ENCODE measurements at places on chromosomes 4 and X.
A peak's percentile ranks its signal among the peaks of the same experiment; 100 is the strongest.

DNA sequence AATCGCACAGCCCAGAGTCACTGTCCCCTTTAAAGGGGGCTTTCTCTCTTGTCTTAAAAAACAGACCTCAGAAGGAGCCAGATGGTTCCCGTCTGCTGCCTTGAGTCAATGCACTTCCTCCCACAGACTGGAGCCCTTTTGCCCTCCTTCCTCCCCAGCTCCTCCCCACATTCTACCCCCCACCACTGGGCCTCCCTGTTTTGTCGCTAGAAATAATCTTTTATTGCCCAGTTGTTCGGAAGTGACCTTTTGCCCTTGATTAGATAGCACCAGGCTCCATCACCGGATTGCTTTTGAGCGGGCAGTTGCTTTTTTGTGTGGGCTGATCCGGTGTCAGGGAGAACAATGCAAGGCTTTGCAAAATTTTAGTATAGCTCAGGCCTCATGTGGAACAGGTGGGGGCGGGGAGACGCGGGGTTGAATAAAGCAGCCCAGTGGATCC lies 47.7 kb downstream of the SPRY1 start:
- DNase-seq, result peak; percentile 15

DNA sequence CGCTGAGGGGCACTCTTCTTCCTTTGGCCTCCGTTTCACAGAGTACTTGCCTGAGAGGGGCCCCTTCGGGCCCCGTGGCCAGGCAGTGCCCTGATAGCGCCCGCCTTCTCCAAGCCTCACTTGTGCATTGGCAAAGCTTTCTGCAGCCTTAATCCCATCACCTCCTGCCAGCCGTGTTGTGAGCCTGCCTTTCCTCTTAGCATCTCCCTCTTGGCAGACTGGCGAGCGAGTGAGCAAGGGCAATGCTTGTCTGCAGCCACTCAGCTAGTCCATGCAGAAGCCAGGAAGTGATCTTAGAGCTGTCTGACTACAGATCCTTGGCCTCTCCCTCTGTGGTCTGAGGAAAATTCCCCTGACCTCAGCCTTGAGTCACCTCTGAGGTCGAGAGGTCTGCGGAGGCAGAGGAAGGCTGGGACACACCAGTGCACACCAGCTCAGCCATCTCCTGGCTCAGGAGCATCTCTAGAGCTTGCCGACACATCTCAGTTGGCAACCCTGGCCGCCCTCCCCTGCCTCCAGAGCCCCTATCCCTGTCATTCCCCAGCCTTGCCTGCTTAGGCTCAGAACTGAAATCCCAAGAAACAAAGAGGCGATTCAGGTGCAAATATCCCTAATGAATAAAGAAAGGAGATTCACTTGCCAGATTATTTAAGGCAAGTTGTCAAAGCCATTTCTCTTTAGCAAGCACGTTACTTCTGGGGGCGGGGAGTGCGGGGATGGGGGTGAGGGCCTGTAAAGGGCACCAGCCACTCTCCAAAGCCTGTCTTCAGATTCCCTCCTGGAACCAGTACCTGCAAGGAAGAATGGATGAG lies 143.5 kb upstream of the MAMLD1 start:
- no peak for DNase-seq

DNA sequence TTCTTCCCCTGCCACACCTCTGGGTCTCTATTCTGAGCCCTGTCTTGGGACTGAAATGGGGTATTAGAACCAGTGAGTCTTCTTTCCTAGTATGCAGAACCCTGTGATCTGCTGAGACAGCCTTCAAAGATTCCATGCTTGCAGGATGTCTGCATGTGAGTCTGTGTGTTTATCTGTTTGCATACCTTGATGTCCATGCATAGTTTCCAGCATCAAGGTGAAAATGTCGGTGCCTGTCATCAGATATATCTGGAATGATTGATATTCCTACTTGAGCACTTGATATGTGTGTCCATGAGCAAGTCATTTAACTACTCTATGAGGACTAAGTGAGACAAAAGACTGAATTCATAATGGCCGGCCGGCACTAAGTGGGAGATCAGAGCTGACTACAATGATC lies 117.0 kb upstream of the HS3ST1 start:
- no peak for DNase-seq

GRCh38 chr4:46804781-46805413 lies 104.1 kb downstream of the COX7B2 start:
- no peak for DNase-seq

GRCh38 chr4:142582340-142582739 lies 263.8 kb downstream of the INPP4B start:
- no peak for DNase-seq

- DNase-seq, result no peak
Observed at GRCh38 chr4:128517096-128517738, 229.6 kb upstream of the PGRMC2 start.

GRCh38 chrX:154092371-154092770 lies 5.1 kb downstream of the MECP2 start:
- no peak for DNase-seq

- DNase-seq, result no peak
Observed at GRCh38 chrX:153969125-153969903, 2.3 kb downstream of the HCFC1 start.

- DNase-seq, result no peak
Observed at GRCh38 chr4:23422878-23423277, 467.0 kb downstream of the PPARGC1A start.

DNA sequence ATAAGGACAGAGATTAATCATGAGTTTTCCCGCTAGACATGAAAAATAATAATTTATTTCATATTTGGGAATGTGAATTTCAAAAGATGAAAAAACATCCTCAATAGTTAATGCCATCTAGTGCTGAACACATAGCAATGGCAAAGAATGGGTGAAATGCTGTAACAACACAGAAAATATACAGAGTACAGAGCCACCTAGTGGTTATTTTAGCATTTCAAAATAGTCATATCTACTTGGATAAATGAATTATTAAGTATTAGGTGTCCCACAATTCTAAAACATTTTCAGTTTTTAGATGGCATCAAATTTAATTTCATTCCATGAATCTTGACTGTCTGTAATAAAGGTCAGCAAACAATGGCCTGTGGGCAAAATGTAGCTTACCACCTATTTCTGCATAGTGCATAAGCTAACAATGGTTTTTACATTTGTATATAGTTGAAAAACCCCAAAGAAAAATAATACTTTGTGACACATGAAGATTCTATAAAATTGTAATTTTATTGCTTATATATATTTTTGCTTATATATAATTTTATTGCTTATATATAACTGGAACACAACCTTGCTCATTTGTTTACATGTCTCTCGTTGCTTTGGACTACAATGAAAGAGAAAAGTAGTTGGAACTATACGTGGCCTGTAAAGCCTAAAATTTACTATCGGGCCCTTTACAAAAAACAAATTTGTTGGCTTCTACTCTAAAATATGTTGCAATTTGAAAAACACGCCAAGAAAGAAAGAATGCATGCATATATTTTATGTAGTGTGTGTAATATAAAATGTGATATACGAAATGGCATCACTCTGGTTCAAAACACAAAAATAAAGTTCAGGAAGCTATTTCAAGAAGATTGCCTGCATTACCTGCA lies 99.1 kb upstream of the FAM47C start:
- DNase-seq, result no peak

- no peak for DNase-seq
Observed at GRCh38 chr4:133594390-133595207, 445.5 kb downstream of the PCDH10 start.

GRCh38 chrX:103697687-103698086 lies 11.2 kb upstream of the MORF4L2 start:
- no peak for DNase-seq

- peak; percentile 31 for DNase-seq
Observed at GRCh38 chrX:71366674-71367256, 608 bp downstream of the TAF1 start.

DNA sequence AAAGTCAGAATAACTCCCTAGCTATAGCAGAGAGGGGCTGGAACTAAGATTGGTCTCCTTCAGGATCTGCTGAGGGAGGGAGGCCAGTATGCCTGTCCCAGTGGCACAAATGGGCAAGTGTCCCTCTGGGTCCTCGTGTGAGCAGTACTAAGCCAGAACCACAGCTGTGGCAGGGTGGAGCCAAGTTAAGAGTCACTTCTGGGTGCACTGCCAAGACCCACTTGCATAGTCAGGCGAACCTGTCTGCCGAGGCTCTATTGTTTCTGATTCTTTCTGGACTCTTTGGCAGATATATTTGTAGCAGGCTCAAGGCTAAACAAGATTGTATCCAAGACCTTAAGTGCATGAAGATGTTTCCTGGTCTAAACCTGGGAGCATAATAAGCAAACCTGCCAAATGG lies 1123.7 kb upstream of the POU3F4 start:
- DNase-seq, result no peak

DNA sequence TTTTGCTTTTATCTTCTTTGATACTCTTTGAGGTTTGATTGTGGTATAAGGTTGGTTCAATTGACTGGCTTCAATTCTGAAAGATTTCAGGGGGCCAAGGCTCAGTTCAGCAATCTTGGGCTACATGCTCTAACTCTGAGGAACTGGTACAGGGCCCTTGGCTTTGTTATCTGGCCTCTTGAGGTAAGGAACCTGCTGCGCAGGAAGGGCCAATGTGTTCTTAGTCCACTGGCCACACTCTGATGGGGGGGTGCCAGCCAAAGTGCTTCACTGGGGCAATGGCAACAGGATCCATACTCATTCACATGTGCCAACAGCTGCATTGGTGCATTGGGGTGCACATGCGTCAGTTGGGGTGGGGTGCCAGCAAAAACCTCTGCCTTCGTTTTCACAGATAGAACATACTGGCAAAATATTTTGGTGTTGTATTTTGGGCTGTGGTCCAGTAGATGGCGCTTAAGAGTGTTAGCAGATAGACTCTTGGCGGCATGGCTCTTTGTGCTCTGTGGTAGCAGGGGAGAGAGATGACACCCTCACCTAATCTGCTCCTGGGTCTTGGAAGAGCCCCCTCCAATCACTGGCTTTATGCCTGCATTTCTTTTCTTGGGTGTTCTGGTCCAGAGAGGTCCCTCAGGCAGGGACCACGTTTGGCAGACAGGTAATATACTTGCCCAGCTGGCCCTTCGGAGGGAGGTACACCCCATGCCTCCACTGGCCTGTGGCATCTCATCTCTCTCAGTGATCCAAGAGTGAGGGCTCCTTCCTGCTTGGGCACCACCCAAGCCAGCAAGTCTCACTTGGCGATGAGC lies 42.9 kb downstream of the NDST3 start:
- DNase-seq, result peak; percentile 1

GRCh38 chr4:7169134-7169533 lies 23.2 kb upstream of the SORCS2 start:
- DNase-seq, result no peak

DNA sequence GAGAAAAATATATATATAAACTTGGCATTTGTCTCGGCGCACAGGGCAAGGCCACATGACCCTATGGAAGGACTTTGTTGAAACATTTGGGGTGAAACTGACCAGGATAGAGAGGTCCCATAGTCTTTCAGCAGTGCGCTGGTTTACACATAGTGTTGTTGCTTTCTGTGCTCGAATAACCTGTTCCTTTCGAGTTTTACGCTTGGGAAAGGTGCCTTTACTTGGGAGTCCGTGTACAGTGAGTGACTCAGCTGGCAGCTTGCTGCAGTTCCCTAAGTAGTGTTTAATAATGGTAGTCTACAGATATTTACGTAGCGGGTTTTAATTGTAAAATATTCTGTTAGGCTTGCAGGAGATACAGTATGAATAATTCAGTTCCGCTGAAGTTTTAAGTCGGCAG lies 578 bp downstream of the APOOL start:
- no peak for DNase-seq

GRCh38 chr4:112214390-112215264 lies 17.0 kb upstream of the AP1AR start:
- peak; percentile 47 for DNase-seq

DNA sequence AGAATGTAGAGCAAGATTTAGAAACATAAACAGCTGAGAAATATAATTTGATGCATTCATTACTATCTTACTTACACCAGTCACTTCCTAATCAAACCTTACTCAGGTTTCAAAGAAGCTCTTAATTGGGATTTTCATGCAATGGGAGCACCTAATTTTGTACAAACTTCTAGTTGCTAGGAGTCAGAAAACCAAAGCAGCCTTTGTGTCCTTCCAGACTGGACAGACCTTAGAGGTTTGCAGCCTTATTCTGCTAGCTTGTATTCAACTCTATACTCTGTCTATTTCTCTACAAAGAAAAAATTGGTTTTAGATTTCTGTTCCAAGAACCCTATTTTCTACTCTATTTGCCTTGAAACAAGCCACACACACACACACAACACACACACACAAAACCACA lies 19.4 kb downstream of the GABRA2 start:
- DNase-seq, result no peak

GRCh38 chr4:8250227-8250626 lies 19.3 kb upstream of the HTRA3 start:
- no peak for DNase-seq

DNA sequence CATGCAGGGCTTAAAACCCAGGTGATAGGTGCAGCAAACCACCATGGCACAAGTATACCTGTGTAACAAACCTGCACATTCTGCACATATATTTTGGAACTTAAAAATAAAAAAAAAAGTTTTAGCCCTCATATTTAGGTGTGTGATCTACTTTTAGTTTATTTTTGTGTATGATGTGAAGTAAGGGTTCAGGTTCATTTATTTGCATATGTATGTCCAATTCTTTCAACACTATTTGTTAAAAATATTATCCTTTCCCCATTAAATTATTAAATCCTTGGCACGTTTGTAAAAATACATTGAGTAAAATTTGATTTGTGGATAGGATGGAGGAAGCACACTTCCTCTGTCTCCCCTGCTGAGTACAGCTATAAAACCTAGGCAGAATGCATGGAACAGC lies 12.9 kb downstream of the RAB39B start:
- no peak for DNase-seq

DNA sequence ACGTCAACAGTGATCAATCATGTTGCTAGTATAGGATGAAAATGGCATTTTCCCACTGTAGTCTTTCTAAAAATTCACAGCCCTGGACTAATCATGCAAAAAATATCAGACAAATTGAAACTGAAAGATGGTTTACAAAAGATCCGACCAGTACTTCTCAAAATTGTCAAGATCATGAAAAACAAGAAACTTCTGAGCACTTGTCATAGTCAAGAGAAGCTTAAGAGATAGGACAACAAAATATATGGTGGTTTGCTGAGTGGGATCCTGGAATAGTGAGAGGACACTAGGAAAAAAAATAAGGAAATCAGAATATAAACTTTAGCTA lies 101.1 kb downstream of the NAA11 start:
- DNase-seq, result no peak

DNA sequence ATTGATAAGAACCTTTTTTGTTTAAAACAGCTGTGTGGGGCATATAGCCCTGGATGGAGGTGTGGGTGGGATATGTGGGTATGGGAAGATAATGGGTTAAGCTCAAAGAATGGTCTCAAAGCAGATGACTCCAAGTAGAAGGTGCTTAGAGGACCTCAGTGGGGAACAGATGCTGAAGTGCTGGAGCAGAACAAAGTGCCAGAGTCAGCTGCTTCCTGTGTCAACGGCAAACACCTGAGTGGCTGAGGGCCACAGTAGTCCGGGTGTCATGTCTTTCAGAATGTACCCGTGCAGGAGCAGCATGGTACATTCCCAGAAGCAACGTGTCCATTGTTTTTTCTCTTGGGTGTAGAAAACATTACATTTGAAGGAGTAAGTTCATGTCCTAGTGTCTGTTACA lies 210.6 kb downstream of the CCNG2 start:
- DNase-seq, result no peak

Data from CD4-positive, alpha-beta T cell treated with Interleukin-10 for 1 hour (primary cell).